ENCODE measurements at places on chromosomes 4 and X. TPM values are rescaled to one million over a fixed set of nuclear protein-coding genes. Genes with fewer than 3 reads are reported as not detected.

GRCh38 chrX:11789809-11790208 lies 31.8 kb downstream of the MSL3 start:
- no peaks in the 10 kb centered on the region for H3K4me1 ChIP-seq
- no peak overlapping the region for H3K27ac ChIP-seq
- no peaks in the 10 kb centered on the region for H3K27me3 ChIP-seq
- H3K36me3 ChIP-seq: no peaks in the 10 kb centered on the region

Gene PLRG1
- total RNA-seq: 38.4 TPM

Gene PPARGC1A
- 15.1 TPM for total RNA-seq

DNA sequence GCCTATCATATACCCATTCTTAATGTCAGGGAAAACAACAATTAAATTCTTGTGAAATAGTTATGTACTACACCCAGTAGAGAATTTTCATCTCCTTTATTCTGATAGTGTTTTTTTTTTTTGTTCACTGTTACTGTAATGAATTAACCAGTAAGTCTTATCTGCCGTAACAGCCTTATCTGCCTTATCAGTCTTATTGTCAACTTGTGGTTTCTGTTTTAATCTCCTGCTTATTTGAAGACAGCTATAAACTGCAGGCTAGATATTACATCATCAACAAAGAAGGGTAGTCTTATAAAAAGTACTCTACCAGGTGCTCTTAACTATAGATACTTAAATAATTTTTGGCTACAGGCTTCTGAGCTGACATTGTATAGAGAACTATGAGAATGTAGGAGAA lies 79.5 kb downstream of the MAGEB5 start:
- no peaks in the 10 kb centered on the region for H3K27me3 ChIP-seq
- no peaks in the 10 kb centered on the region for H3K36me3 ChIP-seq
- DNase-seq: no peak
- no peaks in the 10 kb centered on the region for H3K4me1 ChIP-seq
- H3K4me3 ChIP-seq: no peak overlapping the region

DNA sequence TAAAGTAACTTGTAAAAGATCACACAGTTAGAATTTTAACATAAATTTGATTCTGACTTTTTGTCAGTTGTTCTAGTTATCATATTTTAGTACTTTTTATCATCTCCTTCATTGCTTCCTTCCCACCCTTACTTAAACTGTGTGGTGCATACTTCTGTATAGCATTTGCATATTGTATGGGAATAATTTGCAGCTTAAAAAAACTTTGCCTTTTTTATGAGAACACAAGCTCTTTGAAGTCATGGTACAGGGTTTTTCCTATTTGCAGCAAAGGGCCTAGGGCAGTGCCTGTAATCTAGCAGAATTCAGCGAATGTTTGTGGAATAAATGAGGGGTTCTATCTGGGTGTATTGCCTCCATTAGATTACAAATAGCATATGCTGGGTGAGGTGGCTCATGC lies 41.6 kb downstream of the SYNPO2 start:
- no peak overlapping the region for H3K27ac ChIP-seq
- no peaks in the 10 kb centered on the region for H3K36me3 ChIP-seq
- no peaks in the 10 kb centered on the region for H3K27me3 ChIP-seq
- no peak overlapping the region for H3K4me3 ChIP-seq
- H3K4me1 ChIP-seq: no peaks in the 10 kb centered on the region

- no peaks in the 10 kb centered on the region for H3K4me1 ChIP-seq
- H3K36me3 ChIP-seq: no peaks in the 10 kb centered on the region
- no peaks in the 10 kb centered on the region for H3K27me3 ChIP-seq
- H3K27ac ChIP-seq: no peak overlapping the region
Observed at GRCh38 chr4:30094887-30095286, 625.3 kb upstream of the PCDH7 start.

DNA sequence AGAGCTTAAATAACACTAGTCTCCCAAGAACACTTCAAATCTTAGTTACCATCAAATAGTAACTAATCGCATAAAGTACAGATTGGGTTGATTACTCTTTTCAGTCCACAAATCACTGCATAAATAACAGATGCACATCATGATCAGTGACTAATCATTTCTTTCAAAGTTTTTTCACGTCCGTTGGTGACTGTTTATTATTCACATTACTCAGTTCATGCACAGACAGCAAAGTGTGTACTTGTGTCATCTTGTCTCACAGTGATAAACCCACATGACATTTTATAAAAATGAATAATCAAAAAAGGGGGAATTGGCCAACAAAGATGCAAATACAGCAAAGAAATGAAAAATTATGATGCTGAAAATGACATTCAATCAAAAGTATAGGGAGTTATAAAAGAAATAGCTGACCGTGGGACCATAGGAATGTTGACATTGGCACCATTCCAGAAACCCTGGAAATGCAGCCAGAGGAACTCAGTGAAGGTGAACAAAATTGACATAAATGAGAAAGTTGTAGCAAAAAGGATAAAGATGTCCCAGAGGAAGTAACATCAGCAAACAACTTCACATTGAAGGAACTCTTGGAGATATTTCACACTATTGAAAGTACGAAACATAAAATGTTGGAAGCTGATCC lies 161.5 kb downstream of the SOX3 start:
- H3K4me3 ChIP-seq: no peak overlapping the region
- H3K4me1 ChIP-seq: no peaks in the 10 kb centered on the region
- H3K27ac ChIP-seq: no peak overlapping the region
- no peak for DNase-seq

GRCh38 chr4:185833055-185833598 lies 21.1 kb upstream of the SORBS2 start:
- DNase-seq: no peak
- no peaks in the 10 kb centered on the region for H3K27me3 ChIP-seq
- H3K36me3 ChIP-seq: no peaks in the 10 kb centered on the region
- H3K4me3 ChIP-seq: no peak overlapping the region

GRCh38 chr4:93529692-93530372 lies 298.7 kb upstream of the ATOH1 start:
- H3K36me3 ChIP-seq: no peaks in the 10 kb centered on the region
- H3K27ac ChIP-seq: no peak overlapping the region
- no peaks in the 10 kb centered on the region for H3K27me3 ChIP-seq
- H3K4me1 ChIP-seq: no peaks in the 10 kb centered on the region
- no peak for DNase-seq
- no peak overlapping the region for H3K4me3 ChIP-seq

Gene TMEM164
- total RNA-seq: 71.2 TPM

GRCh38 chrX:103398421-103398864 lies 22.1 kb downstream of the BEX3 start:
- no peaks in the 10 kb centered on the region for H3K36me3 ChIP-seq
- H3K27ac ChIP-seq: no peak overlapping the region
- no peak for DNase-seq
- H3K4me3 ChIP-seq: no peak overlapping the region

- no peak for DNase-seq
- H3K4me1 ChIP-seq: peaks cover 16% of the 10 kb centered on the region
Observed at GRCh38 chr4:186557061-186557460, 1.7 kb upstream of the MTNR1A start.

DNA sequence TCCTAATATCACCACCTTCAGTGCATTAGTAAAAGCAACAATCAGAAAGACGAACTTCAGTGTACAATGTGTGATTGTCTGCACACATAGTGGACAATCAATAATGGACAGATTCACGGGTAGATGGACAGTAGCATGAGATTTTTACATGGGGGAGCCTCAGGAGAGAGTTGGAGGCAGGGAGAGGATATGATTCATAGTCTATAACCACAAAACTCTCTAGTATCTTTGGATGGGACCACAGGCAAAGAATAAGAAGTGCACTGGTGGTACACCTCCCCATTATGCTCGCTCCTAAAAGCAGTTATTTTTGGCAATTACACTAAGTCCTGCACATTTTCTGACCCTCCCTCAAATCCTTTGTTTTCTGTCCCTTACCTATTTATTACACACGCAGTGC lies 624.4 kb upstream of the ACTRT1 start:
- DNase-seq: no peak
- H3K4me1 ChIP-seq: no peaks in the 10 kb centered on the region
- no peaks in the 10 kb centered on the region for H3K36me3 ChIP-seq

GRCh38 chr4:168433571-168433970 lies 46.7 kb downstream of the DDX60L start:
- no peak for DNase-seq
- H3K36me3 ChIP-seq: peaks cover 22% of the 10 kb centered on the region
- no peaks in the 10 kb centered on the region for H3K27me3 ChIP-seq

DNA sequence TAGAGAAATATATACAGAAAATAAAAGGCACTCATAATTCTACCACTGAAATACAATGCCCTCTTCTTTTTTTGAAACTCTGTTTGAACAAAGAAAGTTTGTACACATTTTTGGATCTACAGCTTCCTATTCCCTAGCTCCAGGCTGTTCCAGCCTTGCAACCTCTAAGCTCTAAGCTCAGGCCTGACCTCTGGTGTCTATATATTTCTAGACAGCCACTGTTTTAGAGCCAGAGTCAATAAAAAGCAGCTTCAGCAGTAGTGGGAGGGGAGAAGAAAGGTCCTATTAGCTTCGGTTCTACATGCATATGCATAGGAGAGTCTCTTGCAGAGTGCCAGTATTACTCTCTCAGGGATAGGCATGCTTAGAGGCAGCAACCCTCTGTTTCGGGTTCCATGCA lies 39.7 kb downstream of the CLDN2 start:
- no peak overlapping the region for H3K4me3 ChIP-seq
- no peaks in the 10 kb centered on the region for H3K4me1 ChIP-seq
- no peak overlapping the region for H3K27ac ChIP-seq
- no peaks in the 10 kb centered on the region for H3K27me3 ChIP-seq
- H3K36me3 ChIP-seq: peaks cover 14% of the 10 kb centered on the region

DNA sequence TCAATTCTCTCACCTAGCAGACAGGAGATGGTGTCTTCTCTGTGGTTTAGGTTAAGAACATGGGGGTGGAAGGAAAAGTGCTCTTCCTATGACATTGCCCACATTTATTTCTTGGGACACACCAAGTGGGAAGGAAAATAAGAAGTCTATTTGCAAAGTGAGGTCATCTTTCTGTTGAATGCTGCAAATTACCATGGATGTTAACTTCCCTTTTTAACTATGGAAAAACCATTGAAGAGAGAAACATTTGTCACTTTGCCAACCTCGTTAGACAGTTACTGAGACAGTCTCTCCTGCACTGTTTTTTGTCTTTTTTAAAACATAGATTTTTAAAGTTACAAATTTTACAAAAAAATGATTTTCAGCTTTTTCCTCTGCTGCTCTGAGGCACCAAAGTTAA lies 72.8 kb upstream of the BEND4 start:
- no peak overlapping the region for H3K27ac ChIP-seq
- no peaks in the 10 kb centered on the region for H3K4me1 ChIP-seq
- H3K4me3 ChIP-seq: no peak overlapping the region
- H3K27me3 ChIP-seq: no peaks in the 10 kb centered on the region
- no peak for DNase-seq

- no peaks in the 10 kb centered on the region for H3K36me3 ChIP-seq
- H3K27ac ChIP-seq: no peak overlapping the region
- H3K4me3 ChIP-seq: no peak overlapping the region
- H3K27me3 ChIP-seq: no peaks in the 10 kb centered on the region
Observed at GRCh38 chrX:32447640-32448039, 763.7 kb downstream of the DMD start.

GRCh38 chrX:54043541-54044125 lies 640 bp downstream of the PHF8 start:
- peak overlapping the region; percentile 63 for H3K4me3 ChIP-seq
- no peaks in the 10 kb centered on the region for H3K27me3 ChIP-seq
- peaks cover 14% of the 10 kb centered on the region for H3K36me3 ChIP-seq
- H3K27ac ChIP-seq: peak overlapping the region; percentile 94
- DNase-seq: no peak
- peaks cover 7% of the 10 kb centered on the region for H3K4me1 ChIP-seq

Gene CCSER1
- total RNA-seq: 39.5 TPM

DNA sequence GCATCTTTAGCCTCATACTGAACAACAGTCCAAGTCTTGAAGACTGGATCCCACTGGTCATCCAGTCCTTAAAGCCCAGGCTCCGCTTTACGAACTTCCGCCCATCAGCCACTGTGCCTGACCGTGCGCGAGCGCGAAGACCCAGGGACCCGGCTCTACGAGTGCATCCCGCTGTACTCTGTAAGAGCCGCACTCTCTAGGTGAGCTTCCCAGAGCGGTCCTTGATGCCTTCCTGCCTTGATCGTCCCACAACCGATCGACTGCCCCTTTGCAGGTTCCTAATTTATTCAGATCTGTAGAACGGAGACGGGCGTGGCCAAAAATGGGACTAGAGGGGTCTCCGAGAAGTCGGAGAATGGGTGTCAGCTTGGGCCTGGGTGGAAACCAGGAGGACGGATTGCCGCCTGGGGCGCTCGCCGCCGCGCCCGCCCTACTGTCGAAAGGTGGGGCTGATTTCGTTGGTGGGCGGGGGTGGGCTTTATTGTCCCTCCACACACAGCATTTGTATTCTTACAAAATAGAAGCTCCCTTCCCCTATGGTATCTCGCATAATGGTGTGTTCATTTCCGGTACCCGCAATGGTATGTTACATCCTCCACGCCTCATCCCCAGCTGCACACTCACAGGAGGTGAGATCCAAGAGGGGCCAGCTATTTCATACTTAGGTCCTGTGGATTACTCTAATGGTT lies 42.3 kb upstream of the FAM156A start:
- H3K27ac ChIP-seq: no peak overlapping the region
- H3K4me3 ChIP-seq: no peak overlapping the region
- H3K4me1 ChIP-seq: peaks cover 5% of the 10 kb centered on the region
- no peaks in the 10 kb centered on the region for H3K36me3 ChIP-seq
- DNase-seq: no peak
- H3K27me3 ChIP-seq: no peaks in the 10 kb centered on the region

DNA sequence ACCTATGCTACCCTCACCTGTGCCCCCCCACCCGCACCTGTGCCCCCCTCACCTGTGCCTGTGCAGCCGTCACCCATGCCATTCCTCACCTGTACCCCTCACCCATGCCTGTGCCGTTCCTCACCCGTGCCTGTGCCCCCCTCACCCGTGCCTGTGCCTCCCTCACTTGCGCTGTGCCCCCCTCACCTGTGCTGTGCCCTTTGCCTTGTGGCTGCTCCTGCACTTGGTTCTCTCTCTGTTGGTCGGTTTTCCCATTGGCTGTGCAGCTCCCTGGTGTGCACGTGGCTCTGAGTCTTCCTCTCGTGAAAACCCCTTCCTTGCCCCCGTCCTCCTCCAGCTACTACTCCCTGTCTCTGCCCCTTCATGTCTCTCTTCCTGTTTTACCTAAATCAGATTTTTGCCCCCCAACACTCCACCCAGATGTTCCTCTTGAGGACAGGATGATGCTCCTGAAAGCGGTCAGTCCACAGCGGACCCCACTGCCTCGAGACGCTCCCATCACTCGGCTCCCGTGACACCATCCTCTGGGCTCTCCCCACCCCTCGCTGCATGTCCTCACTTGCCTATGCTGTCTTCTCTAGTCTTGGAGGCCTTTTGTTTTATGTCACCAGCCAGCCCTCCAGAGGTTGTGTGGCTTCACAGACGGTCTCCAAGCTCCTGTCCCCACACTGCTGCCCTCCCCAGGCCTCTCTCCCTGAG lies 6.8 kb downstream of the MAEA start:
- peaks cover 54% of the 10 kb centered on the region for H3K4me1 ChIP-seq
- no peak overlapping the region for H3K27ac ChIP-seq
- peak; percentile 67 for DNase-seq
- H3K27me3 ChIP-seq: no peaks in the 10 kb centered on the region
- H3K36me3 ChIP-seq: peaks cover 30% of the 10 kb centered on the region
- no peak overlapping the region for H3K4me3 ChIP-seq

GRCh38 chr4:184513802-184514120 lies 39.4 kb upstream of the IRF2 start:
- H3K4me3 ChIP-seq: no peak overlapping the region
- no peak for DNase-seq
- H3K4me1 ChIP-seq: peaks cover 13% of the 10 kb centered on the region
- H3K27me3 ChIP-seq: no peaks in the 10 kb centered on the region
- H3K36me3 ChIP-seq: no peaks in the 10 kb centered on the region

All from suprapubic skin (tissue), 4 donors.